ENCODE measurements at places on chromosomes 5 and 9.

DNA sequence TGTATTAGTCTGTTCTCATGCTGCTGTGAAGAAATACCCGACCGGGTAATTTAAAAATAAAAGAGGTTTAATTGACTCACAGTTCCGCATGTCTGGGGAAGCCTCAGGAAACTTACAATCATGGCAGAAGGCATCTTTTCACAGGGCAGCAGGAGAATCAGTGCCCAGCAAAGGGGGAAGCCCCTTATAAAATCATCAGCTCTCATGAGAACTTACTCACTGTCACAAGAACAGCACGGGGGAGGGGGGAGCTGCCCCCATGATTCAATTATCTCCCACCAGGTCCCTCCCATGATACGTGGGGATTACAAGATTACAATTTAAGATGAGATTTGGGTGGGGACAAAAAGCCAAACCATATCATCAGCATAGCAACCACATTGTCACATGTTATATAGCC, 102.5 kb downstream of the GPBP1 start:
- DNase-seq = no peak

DNA sequence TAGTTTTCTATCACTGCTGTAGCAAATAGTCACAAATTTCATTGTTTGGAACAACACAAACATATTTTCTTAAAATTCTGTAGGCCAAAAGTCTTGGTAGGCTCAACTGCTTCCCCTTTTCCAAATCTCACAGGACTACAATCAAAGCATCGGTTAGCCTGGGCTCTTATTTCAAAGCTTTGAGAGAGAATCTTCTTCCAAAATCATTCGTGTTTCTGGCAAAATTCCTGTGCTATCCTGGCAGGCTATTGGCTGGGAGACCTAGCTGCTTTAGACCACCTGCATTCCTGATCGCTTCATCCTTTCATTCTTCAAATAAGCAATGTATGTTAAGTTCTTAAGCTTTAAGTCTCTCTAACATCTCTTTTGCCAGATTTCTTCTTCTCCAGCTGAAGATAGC, 629.8 kb upstream of the CDH18 start:
- no peak for DNase-seq

- DNase-seq = no peak
Measured at GRCh38 chr5:37619353-37619752, 220.5 kb downstream of the GDNF start.

DNA sequence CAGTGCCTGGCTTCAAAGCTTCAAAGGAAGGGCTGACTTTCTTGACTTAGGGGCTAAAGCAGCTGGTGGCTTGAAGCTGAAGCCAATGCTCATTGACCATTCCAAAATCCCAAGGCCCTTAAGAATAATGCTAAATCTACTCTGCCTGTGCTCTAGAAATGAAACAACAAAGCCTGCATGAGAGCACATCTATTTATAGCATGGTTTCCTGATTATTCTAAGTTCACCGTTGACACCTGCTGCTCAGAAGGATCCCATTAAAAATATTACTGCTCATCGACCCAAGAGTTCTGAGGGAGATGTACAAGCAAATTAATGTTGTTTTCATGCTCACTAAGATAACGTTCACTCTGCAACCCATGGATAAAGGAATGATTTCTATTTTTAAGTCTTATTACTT, 6.7 kb downstream of the TMEM174 start:
- no peak for DNase-seq

- peak; percentile 80 for DNase-seq
Measured at GRCh38 chr5:151150471-151151262, 6.9 kb downstream of the ANXA6 start.

GRCh38 chr5:129097498-129098296, 3.1 kb downstream of the ISOC1 start:
- no peak for DNase-seq

- DNase-seq = no peak
Measured at GRCh38 chr9:123034881-123035510, 1.5 kb downstream of the GPR21 start.

GRCh38 chr5:180070756-180071530, 616 bp downstream of the RNF130 start:
- no peak for DNase-seq

- DNase-seq = no peak
Measured at GRCh38 chr5:62327138-62328053, 21.4 kb downstream of the KIF2A start.

GRCh38 chr5:151870820-151871219, 53.8 kb downstream of the GLRA1 start:
- no peak for DNase-seq
